ENCODE measurements at places on chromosomes 11 and 22.

GRCh38 chr11:36594316-36594989 lies at the start of gene IFTAP:
TSS of gene IFTAP (plus strand) at chr11:36594502. CDS start at chr11:36610104, 15,602 bp downstream.
- DNase-seq: peak; percentile 84

DNA sequence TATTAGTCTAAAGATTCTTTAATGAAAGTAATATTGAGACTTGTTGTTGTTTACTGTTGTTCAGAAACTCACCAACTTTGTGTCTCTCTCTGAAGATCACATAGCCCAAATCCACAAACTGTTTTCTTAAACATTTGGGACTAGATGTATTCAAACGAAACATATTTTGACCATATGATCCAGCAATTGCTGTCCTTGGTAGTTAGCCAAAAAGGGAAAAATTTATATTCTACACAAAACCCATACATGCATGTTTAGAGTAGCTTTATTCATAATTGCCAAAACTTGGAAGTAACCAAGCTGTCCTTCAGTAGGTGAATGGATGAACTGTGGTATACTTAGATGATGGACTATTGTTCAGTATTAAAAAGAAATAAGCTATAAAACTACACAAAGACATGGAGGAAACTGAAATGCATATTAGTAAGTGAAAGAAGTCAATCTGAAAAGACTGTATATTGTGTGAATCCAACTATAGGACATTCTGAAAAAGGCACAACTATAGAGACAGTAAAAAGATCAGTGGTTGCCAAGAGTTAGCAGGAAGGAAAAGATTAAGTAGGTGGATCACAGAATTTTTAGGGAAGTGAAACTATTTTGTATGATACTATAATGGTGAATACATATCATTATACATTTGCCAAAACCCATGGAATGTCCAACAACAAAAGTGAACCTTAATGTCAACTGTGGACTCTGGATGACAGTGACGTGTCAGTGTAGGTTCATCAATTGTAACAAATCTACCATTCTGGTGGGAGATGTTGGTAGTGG lies 442.9 kb downstream of the INSC start:
- DNase-seq: no peak

- no peak for DNase-seq
Observed at GRCh38 chr22:46483353-46483752, 54.1 kb downstream of the CELSR1 start.

GRCh38 chr11:86978756-86979608 lies 23.8 kb upstream of the FZD4 start:
- no peak for DNase-seq
